ENCODE measurements at places on chromosomes 7 and 10. TPM values are rescaled to one million over a fixed set of nuclear protein-coding genes. Genes with fewer than 3 reads are reported as not detected.

The SLC29A3 gene
- 8.2 TPM for polyA plus RNA-seq

- no peak overlapping the region for H3K27ac ChIP-seq
- H3K27me3 ChIP-seq, result peaks cover 23% of the 10 kb centered on the region
- DNase-seq, result no peak
- no peak overlapping the region for H3K4me3 ChIP-seq
- H3K36me3 ChIP-seq, result no peaks in the 10 kb centered on the region
Measured at GRCh38 chr10:103822107-103822716, 33.2 kb downstream of the SH3PXD2A start.

DNA sequence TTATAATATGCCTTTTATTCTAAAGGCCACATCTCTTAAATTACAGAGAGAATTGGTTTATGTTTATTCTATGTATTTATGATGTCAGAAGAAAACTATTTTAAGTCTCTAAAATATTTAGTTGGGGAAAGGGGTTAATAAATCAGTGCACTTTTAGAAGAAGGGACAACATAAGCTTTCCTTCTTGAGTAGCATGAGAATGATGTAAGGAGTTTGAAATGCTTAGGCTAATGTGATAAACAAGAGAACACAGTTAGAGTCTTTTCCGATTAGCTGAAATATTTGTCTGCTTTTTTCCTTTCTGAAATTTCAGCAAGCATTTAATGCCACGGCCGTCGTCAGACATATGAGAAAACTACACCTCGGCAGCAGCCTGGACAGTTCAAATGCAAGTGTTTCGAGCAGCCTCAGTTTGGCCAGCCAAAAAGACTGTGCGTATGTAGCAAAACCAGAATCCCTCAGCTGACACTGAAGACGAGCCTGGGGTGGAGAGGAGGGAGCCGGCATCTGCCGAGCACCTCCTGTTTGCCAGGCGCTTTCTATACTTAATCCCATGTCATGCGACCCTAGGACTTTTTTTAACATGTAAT, 176.2 kb downstream of the CCDC3 start:
- H3K4me3 ChIP-seq, result no peak overlapping the region
- no peaks in the 10 kb centered on the region for H3K27me3 ChIP-seq
- no peak overlapping the region for H3K27ac ChIP-seq
- no peak for DNase-seq

GRCh38 chr10:69979174-69979573, 73.5 kb upstream of the MACROH2A2 start:
- H3K36me3 ChIP-seq, result peaks cover 52% of the 10 kb centered on the region
- peaks cover 8% of the 10 kb centered on the region for H3K4me1 ChIP-seq
- H3K4me3 ChIP-seq, result no peak overlapping the region
- peaks cover 34% of the 10 kb centered on the region for H3K27me3 ChIP-seq

GRCh38 chr10:103042129-103042528, 124.0 kb downstream of the CNNM2 start:
- H3K4me3 ChIP-seq, result no peak overlapping the region
- peaks cover 3% of the 10 kb centered on the region for H3K4me1 ChIP-seq
- no peak for DNase-seq
- H3K36me3 ChIP-seq, result no peaks in the 10 kb centered on the region

The MKI67 gene
- polyA plus RNA-seq, result 2.4 TPM

DNA sequence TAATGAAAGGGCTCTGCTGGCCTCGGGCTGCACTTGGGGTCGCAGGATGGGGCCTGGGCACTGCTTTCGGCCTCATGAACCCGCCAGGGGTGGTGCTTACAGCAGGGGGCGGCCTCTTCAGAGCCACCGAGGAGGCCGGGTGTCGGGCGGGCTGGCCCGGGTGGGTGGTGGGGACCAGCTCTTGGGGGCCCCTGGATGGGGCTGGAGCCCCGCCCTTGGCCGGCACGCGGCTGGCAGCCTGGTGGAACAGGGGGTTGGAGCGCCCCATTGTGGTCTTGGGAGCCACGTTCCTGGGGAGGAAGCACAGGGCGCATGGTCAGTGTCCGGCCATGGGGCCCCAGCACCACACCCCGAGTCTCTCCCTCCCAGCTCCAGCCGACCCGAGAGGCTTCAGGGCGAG, 8.8 kb downstream of the ADAM8 start:
- no peak overlapping the region for H3K27ac ChIP-seq
- DNase-seq, result no peak
- no peaks in the 10 kb centered on the region for H3K27me3 ChIP-seq
- H3K4me3 ChIP-seq, result no peak overlapping the region
- peaks cover 26% of the 10 kb centered on the region for H3K4me1 ChIP-seq

- no peak overlapping the region for H3K4me3 ChIP-seq
- no peak for DNase-seq
- no peak overlapping the region for H3K27ac ChIP-seq
- H3K4me1 ChIP-seq, result peaks cover 3% of the 10 kb centered on the region
- peaks cover 14% of the 10 kb centered on the region for H3K27me3 ChIP-seq
Measured at GRCh38 chr10:104113376-104113956, 8.5 kb upstream of the SFR1 start.

- H3K4me1 ChIP-seq, result peaks cover 7% of the 10 kb centered on the region
- DNase-seq, result no peak
- no peaks in the 10 kb centered on the region for H3K36me3 ChIP-seq
- no peaks in the 10 kb centered on the region for H3K27me3 ChIP-seq
Measured at GRCh38 chr10:72386916-72387586, 32.3 kb upstream of the DNAJB12 start.

All from naive thymus-derived CD8-positive, alpha-beta T cell (primary cell).